GM12878 (cell line): ENCODE measurements at places on chromosomes 11 and 22. TPM values are rescaled to one million over a fixed set of nuclear protein-coding genes. Genes with fewer than 3 reads are reported as not detected.

Gene BAIAP2L2
- 0.06 TPM in 1 of 2 replicates, not detected in the other for polyA plus RNA-seq

- no peak for DNase-seq
Observed at GRCh38 chr22:47570851-47571250, 808.4 kb downstream of the TBC1D22A start.

DNA sequence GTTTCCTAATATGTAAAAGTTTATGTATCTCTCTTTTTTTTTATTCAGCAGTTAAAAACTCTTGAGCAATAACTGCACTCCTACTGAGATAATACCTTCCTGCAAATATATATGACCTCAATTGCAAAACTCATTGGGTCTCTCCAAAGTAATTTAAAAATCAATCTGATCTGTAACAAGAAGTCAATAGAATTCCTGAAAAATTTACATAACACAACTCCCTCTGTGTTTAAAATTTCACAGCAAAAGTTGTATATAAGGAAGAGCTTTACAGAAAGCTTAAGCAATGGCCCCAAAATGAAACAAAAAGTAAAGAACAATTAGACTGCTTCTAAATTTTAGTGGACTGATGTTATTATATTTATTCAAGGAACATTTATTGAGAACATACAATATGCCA, 313.4 kb downstream of the DLG2 start:
- DNase-seq, result no peak

Gene NCR3LG1
- polyA plus RNA-seq, result 0.11 TPM in 1 of 2 replicates, not detected in the other

DNA sequence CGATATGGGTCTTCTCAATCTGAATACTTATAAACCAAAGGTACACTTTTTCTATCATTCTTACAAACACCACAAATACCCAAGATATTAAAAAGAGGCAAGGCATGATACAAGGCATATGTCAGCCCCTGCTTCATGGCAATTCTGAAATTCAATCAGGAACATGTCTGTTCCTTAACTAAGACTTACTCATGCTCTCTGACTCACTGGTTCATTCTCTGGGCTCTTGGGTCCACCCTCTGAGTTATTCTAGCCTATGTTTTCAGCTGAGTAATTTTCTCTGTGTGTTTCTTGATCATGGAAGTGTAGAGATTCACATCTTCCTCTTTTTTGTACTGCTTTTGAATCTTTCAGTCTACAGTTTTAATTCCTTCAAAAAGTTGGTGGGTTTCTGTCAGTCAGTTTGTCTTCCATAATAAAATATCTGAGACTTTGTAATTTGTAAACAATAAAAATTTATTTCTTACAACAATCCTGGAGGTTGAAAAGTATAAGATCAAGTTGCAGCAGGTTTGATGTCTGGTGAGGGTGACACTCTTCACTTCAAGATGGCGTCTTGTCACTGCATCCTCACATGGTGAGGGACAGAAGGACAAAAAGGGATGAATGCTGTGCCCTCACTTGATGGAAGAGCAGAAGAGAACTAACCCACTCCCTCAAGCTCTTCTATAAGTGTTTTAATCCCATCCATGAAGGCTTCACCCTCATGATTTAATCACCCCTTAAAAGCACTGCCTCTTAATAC, 211.7 kb downstream of the FAM76B start:
- no peak for DNase-seq

GRCh38 chr22:30572840-30573593, 1.4 kb downstream of the GAL3ST1 start:
- no peak for DNase-seq

Gene OR52K1
- polyA plus RNA-seq, result not detected in 2 replicates

- DNase-seq, result no peak
Observed at GRCh38 chr11:86717817-86718501, 45.5 kb upstream of the ME3 start.

Gene NLRP14
- not detected in 2 replicates for polyA plus RNA-seq

DNA sequence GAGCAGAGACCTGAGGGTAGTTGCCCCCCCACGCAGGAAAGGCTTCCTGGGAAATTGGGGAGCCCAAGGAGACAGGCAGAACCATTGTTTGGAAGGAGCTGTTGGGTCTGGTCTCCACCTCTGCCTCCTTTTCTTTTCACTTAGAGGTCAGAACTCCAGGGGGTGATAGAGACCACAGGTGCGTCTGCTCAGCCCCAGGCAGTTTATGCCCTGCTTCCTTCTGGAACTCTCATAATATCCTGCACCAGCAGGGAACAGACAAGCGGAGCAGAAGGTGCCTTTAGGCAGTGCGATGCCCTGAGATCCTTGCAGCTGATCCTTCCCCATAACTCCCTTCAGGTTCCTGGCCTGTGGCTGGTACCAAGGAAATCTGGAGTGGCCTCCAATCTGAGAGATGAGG, 120.2 kb downstream of the NECTIN1 start:
- no peak for DNase-seq

Gene LTBP3
- 4.5 and 5.5 TPM in 2 replicates for polyA plus RNA-seq

DNA sequence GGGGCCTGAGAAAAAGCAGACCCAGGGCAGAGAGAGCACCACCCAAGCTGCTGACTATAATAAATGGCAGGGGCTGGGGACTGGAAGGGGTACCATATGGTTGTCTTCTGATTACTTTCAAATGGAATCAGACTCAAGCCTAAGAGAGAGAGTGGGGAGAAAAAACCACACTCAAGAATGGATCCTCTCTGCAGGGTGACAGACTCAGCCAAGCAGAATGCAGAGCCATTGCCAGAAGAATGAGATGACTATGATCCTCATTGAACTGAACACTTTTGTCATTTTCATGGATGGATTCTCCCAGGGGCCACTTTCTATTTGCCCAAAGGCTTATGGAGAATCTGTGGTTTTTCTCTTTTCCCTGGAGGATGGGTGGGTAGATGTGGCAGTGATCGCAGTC, 8.7 kb downstream of the UBASH3B start:
- no peak for DNase-seq

Gene KIRREL3
- polyA plus RNA-seq, result not detected in 2 replicates

DNA sequence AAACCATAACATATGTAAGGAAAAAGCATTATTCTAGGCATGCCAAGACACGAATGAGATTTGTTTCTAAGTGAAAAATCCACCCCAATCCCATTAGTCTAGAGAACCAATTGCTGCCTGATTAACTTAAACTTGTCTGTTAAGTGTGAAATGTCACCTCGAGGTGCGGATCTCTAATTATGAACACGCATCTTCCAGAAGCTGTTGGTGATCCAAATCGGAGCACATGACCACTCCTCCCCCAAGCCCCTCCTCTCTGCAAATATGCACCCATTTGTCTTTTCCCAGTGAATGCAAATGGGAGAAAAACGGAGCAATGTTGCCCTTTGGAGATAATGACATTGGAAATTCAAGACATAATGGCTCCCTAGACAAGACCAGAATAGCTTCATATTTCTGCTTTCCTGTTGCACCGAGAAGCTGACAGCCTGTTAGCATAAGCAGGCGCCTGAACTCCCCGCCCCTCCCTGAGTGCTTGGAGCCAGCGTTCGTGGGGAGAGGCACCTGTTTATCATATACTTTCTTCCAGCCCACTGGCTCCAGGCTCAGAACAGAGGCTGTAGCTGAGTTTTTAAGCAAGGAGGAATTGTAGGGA, 6.0 kb upstream of the FXYD6 start:
- DNase-seq, result no peak

GRCh38 chr11:112662554-112662953, 298.7 kb upstream of the NCAM1 start:
- no peak for DNase-seq

GRCh38 chr22:49925525-49926128, 7.2 kb downstream of the CRELD2 start:
- DNase-seq, result peak; percentile 71

DNA sequence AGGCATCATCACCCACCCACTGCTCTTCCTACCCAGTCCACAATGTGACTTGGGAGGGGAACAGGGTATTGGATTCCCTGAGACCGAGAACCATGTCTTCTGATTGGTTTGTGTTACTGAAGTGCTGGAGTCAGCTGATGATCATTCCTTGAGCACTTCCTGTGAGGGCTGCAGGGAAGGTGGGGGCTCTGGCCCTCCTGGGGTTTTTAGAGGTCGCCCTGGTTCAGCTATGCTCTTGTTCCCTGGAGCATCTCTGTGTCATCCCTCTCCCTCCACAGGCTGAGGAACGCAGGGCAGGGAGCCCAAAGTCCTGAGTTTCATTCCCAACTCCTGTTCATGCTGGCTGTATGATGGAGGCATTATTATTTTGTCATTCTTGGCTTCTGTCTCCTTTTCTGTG, 6.7 kb downstream of the ZC3H7B start:
- DNase-seq, result no peak

DNA sequence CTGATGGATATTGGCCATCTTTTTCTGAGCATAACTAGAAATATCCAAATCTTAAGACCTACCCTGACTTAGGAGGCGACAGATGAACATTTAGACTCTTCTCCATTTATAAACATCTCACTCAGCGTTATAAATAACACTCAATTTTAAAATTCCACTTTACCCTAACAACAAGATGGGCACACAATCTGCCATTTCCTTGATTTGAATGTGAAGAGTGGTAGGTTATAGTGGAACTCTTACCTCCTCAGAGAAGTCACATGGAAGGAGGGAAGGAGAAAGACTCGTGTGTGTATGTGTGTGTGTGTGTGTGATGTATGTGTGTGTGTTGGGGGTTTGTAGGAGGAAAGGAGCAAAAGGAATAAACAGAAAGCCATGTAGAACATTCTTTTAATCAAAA, 15.0 kb downstream of the SIAE start:
- DNase-seq, result no peak

Gene HTR3B
- not detected in 2 replicates for polyA plus RNA-seq

DNA sequence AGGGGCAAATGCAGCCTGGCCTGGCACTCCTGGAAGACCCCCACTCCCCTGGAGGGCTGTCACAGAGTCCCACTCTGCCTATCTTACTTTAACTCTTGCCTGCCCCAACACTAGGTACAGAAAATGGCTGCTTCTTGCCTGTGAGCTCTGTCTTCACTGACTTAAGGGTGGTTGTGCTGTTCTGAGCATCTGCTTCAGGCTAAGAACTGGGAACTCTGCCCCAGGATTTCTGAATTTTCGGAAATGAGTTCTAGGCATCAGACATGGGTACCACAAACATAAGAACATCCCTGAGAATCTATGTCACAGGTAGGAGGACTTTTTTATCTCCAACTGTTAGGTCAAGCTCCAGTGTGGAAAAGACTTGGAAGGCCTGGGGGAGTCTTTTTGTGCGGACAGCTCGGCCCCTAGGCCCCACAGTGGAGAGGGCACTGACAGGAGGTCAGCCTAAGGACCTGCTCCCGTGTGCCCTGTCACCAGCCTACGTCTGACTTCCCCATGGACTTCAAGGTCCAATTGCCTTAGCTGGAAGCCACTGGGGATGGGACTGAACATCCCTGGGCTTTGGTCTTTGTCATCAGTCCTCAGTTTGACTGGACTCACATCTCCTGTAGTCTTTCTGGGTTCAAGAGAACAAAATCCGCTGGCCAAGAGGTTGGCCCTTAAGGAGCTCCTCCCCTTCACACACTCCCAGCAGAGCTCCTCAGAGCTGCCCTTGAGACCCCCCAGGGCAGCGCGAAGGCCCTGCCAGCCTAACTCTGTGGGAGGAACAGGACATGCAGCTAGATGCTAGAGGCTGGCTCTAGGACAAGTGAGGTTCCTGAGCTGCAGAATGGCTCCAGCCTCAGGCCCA, 31.9 kb downstream of the PPP2R1B start:
- DNase-seq, result no peak

- no peak for DNase-seq
Observed at GRCh38 chr22:23102002-23102655, 31.8 kb downstream of the GNAZ start.

Gene POU2F3
- polyA plus RNA-seq, result 0.13 and 0.31 TPM in 2 replicates

DNA sequence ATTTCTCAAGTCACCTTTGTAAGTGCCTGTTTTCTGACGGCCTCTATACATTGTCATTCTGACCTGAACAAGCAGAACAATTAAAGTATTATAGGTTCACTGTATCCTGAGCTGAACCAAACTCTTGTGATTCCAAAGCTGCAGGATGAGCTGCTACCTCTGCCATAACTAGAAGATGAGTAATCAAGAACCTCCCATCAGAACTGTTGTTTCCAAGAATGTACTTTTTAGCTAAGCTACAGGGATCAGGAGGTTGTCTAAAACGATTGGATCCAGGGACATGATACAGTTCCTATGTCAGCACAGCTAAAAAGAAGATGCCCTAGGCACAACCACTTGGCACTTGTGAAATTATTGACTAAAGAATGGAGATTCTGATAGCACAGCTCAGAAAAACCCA, 288.4 kb upstream of the CCDC90B start:
- no peak for DNase-seq

Gene PNPLA5
- not detected in 2 replicates for polyA plus RNA-seq
